ENCODE measurements at places on chromosomes 4 and X. TPM values are rescaled to one million over a fixed set of nuclear protein-coding genes. Genes with fewer than 3 reads are reported as not detected.
A peak's percentile ranks its signal among the peaks of the same experiment; 100 is the strongest.

DNA sequence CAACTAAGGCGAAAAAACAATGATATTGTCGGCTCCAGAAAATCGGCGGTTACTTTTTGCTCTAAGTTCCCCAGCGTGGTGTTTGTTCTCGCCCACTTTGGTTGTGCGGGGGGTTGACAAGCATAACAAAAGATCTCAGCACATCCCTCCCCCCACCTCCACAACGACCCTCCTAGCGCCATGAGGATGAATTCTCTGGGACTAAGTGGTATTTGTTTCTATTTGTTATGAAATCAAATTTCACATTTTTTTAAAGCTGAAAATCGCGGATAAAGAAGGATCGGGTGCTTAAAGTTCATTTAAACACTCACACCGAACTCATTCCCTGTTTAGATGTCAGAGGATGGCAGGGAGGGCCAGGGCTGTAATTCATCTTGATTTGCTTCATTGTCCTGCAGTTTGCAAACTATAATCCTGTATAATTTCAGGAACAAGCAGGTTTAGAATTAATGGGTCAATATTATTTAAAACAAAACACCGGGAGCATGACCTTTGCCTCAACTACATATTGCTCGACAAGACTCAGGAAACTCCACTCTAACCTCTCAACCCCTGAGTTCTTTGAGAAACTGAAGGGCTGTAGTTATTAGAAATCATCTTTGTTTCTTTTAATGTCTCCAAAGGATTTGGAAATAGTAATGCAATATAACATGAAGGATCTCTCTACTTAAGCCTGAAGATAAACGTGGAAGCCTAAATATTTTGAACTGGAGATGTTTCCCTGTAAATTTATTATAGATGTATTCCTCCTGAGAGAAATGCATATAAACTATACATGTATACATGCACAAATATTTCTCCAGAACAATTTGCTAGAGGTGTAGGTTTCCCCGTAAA, 6.4 kb downstream of the PITX2 start:
- H3K27ac ChIP-seq = no peak overlapping the region
- H3K27me3 ChIP-seq = peaks cover 90% of the 10 kb centered on the region
- H3K36me3 ChIP-seq = peaks cover 14% of the 10 kb centered on the region
- DNase-seq = no peak
- H3K4me1 ChIP-seq = peaks cover 22% of the 10 kb centered on the region

DNA sequence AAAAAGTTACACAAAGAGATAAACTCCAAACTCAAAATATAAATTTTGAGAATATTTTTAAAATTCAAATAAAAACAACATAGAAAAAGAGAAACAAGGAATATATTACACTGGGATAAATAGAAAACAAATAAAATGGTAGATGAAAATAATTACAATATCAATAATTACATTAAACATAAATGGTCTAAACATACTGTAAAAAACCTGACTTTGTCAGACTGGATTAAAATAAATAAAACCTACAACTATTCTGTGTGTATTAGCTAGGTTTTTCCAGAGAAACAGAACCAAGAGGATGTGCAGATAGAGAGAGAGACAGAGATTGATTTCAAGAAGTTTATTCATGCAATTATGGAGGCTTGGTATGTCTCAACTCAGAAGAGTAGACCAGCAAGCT, 126.5 kb downstream of the LRBA start:
- peaks cover 18% of the 10 kb centered on the region for H3K4me1 ChIP-seq
- no peak overlapping the region for H3K4me3 ChIP-seq
- no peak overlapping the region for H3K27ac ChIP-seq
- H3K27me3 ChIP-seq = no peaks in the 10 kb centered on the region
- DNase-seq = no peak
- peaks cover 11% of the 10 kb centered on the region for H3K36me3 ChIP-seq

GPC4 gene
- total RNA-seq = not detected

DNA sequence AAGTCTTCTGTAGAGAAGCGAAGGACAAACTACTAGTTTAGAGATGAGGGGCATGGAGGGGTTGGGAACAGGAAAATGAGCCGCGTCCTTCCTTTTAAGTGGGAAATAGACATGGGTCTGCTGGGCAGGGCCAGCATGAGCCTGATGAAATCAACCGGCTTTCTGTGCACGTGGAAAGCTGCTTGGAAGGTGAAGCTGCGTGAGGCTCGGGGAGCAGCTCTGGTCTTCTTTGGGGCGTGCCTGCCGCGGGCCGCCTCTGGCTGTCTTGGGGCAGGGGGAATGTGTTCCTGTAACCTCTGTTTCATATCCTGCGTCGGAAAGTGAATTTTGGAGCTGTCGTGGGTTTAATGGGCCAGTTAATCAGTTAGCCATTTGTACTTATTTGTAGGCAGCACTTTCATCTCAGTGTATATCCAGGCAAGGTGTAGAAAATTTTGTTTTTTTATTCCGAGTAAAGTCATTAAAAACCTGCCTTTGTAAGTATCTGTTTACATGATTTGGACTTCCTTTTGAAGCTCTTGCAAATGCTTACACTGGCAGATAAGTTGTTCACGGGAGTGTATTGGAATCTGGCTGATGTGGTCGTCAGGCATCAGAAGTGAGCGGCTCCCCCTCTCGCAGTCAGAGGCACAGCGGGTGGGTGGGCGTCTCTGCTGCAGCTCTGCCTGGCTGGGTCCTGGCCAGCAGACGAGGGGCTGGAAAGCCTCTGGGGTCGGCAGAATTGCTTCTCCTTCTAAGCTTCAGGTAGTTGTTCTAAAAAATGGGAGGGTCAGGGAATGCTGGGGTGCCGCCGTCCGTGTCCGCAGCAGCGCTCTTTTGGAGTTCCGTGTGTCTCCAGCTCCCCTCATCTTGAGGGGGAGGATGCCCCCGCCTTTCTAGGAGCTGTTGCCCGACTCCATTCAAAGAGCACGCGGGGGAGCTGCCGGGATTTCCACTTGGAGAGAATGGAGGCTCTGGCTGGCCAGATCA, 70.5 kb upstream of the HGFAC start:
- no peak overlapping the region for H3K27ac ChIP-seq
- H3K4me1 ChIP-seq = peaks cover 31% of the 10 kb centered on the region
- H3K36me3 ChIP-seq = no peaks in the 10 kb centered on the region
- H3K4me3 ChIP-seq = no peak overlapping the region
- DNase-seq = no peak

GRCh38 chr4:123559955-123560871, 163.6 kb downstream of the SPRY1 start:
- H3K4me3 ChIP-seq = no peak overlapping the region
- no peak overlapping the region for H3K27ac ChIP-seq
- no peak for DNase-seq
- H3K27me3 ChIP-seq = peaks cover 7% of the 10 kb centered on the region
- no peaks in the 10 kb centered on the region for H3K4me1 ChIP-seq

DNA sequence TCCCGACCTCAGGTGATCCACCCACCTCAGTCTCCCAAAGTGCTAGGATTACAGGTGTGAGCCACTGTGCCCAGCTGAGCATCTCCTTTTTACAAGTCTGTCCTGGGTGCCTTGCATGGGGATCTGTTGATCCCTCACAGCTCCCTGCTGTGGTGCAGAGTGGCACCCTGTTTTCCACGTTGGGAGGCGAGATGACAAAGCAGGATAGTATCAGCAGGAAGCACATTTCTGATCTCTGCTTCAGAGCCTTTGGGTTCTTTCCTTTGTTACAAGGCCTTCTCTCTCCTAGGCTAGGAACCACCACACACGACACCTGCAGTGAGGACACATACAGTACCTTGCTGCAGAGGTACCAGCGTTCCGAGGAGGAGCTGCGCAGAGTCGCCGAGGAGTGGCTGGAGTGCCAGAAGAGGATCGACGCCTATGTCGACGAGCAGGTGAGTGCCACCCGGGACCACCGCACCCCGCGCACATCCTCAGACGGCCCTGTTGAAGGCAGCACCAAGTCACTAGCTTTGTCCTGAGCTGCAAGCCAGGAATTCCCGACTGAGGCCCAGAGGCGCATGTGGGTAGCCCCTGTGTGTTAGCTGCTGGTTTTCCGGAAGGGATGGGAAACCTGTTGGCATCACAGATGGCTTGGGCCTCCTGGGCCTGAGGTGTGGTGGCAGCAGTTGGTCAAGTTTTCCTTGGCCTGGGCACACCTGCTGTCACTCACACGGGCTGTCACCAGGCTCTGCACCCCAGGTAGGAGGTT, 109.6 kb downstream of the TNIP2 start:
- no peaks in the 10 kb centered on the region for H3K27me3 ChIP-seq
- peaks cover 23% of the 10 kb centered on the region for H3K36me3 ChIP-seq
- DNase-seq = peak; percentile 5
- no peak overlapping the region for H3K4me3 ChIP-seq
- H3K4me1 ChIP-seq = peaks cover 5% of the 10 kb centered on the region
- no peak overlapping the region for H3K27ac ChIP-seq

- H3K4me1 ChIP-seq = no peaks in the 10 kb centered on the region
- no peaks in the 10 kb centered on the region for H3K27me3 ChIP-seq
- H3K27ac ChIP-seq = no peak overlapping the region
Measured at GRCh38 chrX:132750331-132751062, 207.9 kb downstream of the HS6ST2 start.

TCEAL9 gene
- 2.6 TPM for total RNA-seq

DNA sequence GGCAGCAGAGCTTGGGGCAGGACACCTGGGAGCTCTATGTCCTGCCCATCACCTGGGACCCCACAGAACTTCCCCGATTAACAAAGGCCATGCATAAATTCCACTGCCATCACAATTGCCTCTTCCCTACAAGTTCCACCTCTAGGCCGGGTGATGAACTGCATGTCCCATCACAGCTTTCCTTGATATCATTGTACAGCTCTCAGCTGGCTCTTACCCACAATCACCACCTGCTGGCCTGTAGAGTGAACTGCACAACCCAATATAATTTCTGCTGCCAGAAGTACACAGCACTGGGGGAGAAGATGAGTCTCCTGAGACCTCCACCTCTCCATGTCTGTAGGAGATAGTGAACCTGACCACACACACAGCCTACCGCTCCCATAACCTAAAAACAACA, 285.0 kb upstream of the AADAT start:
- DNase-seq = peak; percentile 10
- H3K36me3 ChIP-seq = no peaks in the 10 kb centered on the region
- no peak overlapping the region for H3K4me3 ChIP-seq
- H3K4me1 ChIP-seq = no peaks in the 10 kb centered on the region

BANK1 gene
- not detected for total RNA-seq

GRCh38 chr4:86091201-86091600, 268.7 kb downstream of the MAPK10 start:
- H3K4me1 ChIP-seq = no peaks in the 10 kb centered on the region
- no peak overlapping the region for H3K27ac ChIP-seq
- H3K27me3 ChIP-seq = no peaks in the 10 kb centered on the region
- no peak for DNase-seq
- H3K4me3 ChIP-seq = no peak overlapping the region

SPANXN3 gene
- not detected for total RNA-seq

DNA sequence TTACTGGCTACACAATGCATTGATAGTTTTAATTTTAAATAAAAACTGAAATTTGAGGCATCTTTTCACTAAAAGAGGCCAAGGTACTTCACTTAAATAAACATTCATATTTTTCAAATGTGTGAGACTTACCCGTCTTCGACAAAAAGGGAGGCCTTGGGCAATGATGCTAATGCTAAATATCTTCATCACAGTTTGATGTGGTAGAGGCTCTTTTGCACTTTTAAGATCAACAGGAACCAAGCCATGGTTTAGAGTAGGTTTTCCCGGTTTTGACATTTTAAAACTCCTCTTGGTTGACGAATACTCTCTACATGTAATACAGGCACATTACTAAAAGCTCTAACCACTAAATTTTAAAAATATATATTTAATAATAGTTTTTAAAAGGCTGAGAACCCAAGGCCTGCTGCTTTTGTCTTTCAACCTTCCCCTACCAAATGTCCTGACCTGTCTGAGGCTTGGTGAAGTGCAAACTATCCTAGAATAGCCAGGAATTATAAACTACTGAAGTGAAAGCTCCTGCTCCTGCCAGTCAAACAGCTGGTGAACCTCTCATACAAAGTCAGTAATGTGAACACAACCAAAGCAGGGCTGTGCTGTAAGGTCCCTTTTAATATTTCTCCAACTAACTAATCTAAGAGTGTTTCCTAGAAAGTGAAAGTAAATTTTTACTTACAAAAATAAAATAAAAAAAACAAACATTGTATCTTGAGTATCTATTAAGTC, 153.7 kb downstream of the FBXW7 start:
- H3K27ac ChIP-seq = peak overlapping the region; percentile 65
- peak overlapping the region; percentile 52 for H3K4me3 ChIP-seq

DNA sequence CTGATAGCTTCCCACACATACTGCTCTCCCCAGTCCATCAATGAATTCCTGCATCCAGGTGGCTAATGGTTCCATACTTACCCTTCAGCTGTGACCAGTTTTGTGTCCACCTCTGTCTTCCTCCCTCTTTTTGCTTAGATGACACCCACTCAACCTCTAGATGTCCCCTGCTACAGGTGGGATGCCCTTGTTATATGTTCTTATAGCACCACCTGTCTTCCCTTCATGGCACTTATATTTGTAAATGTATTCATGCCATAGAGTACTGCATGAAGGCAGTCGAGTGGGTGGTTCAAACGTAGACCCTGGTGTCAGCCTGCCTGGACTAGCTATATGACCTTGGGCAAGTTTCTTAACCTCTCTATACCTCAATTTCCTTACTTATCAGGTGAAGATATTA, 6.5 kb upstream of the USP46 start:
- DNase-seq = no peak
- H3K4me1 ChIP-seq = peaks cover 11% of the 10 kb centered on the region
- peaks cover 8% of the 10 kb centered on the region for H3K27me3 ChIP-seq
- no peak overlapping the region for H3K4me3 ChIP-seq
- H3K27ac ChIP-seq = no peak overlapping the region

- H3K4me1 ChIP-seq = no peaks in the 10 kb centered on the region
- H3K36me3 ChIP-seq = no peaks in the 10 kb centered on the region
- no peak for DNase-seq
Measured at GRCh38 chr4:169103966-169104412, 93.9 kb upstream of the CBR4 start.

- no peaks in the 10 kb centered on the region for H3K27me3 ChIP-seq
- H3K27ac ChIP-seq = no peak overlapping the region
- no peak for DNase-seq
- no peaks in the 10 kb centered on the region for H3K36me3 ChIP-seq
- no peaks in the 10 kb centered on the region for H3K4me1 ChIP-seq
Measured at GRCh38 chr4:136103616-136104015, 1428.7 kb downstream of the PCDH18 start.

DNA sequence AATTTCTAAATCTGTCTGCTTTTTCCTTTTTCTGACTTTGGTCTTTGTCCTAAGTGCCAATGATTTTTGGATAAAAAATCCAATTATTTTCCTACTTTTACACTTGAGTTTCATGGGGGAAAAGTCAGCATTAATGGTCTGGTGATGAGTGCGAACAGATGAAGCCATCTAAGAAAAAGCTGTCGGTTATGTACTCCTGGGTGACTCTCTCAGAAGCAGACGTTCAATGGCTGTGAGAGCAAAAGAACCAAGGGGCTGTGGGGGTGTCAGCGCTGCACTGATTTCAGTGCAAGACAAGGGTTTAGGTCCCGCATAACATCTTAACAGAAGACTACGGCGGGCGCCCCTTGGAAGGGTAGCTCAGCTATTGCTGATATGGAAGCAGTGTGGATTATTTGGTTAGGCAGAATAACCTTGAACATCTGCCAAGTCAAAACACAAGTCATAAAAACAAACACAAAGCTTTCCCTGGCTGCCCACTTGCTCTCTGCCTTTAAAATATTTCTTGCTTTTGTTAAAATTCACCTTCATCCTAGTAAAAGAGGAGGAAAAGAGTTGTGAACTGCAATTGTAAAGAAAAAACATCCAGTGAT, 240.5 kb downstream of the MAML3 start:
- no peak for DNase-seq
- no peaks in the 10 kb centered on the region for H3K36me3 ChIP-seq
- no peak overlapping the region for H3K27ac ChIP-seq

Measured in activated CD4-positive, alpha-beta memory T cell treated with anti-CD3 and anti-CD28 coated beads for 36 hours (primary cell).